Sciatic nerve (tissue), 2 donors: ENCODE measurements at places on chromosomes 11 and 22. TPM values are rescaled to one million over a fixed set of nuclear protein-coding genes. Genes with fewer than 3 reads are reported as not detected.

DNA sequence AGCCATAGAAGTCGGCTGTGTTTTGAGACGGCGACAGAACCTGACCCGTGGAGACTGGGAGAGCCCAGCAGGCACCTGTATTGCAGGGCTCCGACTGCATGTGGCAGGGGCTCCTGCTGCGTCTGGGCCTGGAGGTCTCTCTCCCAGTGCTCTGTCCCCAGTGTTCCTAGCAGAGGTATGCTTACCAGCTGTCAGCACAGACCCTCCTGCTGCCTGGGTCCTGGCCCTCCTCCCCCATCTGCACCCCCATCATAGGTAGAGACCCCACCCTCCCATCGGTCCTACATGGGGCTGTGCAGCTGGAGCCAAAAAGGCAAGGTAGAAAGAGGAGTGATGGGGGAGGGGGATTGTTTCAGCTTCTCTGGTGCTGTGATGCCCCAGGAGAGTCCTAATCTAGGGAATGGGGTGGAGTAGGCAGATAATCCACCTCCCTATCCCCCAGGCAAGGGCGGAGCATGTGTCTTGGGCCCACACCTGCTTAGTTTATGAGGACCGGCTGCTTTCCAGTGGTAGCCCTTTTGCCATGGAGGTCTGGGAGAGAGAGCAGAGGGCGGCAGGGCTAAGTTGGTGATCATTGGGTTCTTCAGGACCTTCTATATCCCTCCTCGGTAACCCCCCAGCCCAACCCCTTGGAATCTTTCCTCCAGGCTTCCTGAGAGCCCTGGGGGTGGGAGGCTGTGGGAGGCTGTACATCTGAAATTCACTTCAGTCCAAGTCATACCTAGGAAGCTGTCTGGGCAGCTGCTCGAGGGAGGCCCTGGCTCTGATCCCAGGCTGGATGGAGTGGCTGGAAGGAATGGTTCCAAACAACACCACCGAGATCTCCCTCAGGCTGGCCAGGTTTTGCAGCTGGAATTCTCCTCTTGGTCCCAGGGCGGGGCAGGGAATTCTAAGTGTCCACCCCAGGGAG lies 5.3 kb downstream of the SLC7A4 start:
- DNase-seq: no peak

The F2 gene
- total RNA-seq: not detected

DNA sequence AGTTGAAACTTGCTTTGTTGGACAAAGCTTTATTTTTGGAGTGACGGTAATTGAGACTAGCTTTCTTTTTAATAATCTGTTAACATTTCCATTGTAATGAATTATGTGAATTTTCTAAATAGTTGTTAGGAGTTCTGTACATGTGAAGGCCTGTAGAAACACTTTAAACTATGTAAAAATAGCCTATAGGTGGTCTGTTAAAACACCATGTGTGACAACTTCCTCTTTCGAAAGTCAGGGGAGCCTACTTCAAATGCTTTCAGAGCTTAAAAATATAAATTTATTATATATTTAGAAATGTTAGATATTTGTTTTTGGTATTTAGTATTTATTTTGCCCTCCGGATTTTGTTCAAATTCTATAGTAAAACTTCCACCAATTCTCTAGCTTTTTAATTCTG lies 28.7 kb downstream of the DDIAS start:
- no peak for DNase-seq

- no peak for DNase-seq
These were observed 40.8 kb upstream of the SCN3B start for GRCh38 chr11:123695231-123695630.
